Activated T-helper 1 cell treated with anti-CD3 and anti-CD28 coated beads, Interleukin-2, amount 50 U/mL, for 16 hours (primary cell): ENCODE measurements at places on chromosomes 12 and 14.

- no peak for DNase-seq
Observed at GRCh38 chr14:31118892-31119291, 88.7 kb downstream of the HECTD1 start.

DNA sequence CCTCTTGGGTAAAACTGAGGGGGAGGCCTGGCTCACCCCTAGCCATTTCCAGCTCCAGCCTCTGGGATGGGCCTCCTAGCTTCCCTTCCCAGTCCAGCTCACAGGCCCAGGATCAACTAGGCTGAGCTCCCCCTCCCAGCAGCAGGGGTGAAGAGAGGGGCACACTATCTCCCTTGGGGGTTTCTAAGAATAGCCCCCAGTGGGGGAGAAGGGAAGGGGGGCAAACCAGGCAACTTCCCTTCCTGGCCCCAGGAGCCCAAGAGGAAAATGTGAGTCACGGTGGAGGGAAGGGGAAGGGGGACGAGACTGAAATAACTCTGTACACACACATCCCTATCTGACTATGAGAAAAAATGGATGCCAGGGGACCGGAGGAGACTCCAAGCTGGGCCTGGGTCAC, 9.0 kb downstream of the ADCY6 start:
- no peak for DNase-seq

GRCh38 chr14:66624336-66624937, 116.5 kb downstream of the GPHN start:
- DNase-seq: no peak

DNA sequence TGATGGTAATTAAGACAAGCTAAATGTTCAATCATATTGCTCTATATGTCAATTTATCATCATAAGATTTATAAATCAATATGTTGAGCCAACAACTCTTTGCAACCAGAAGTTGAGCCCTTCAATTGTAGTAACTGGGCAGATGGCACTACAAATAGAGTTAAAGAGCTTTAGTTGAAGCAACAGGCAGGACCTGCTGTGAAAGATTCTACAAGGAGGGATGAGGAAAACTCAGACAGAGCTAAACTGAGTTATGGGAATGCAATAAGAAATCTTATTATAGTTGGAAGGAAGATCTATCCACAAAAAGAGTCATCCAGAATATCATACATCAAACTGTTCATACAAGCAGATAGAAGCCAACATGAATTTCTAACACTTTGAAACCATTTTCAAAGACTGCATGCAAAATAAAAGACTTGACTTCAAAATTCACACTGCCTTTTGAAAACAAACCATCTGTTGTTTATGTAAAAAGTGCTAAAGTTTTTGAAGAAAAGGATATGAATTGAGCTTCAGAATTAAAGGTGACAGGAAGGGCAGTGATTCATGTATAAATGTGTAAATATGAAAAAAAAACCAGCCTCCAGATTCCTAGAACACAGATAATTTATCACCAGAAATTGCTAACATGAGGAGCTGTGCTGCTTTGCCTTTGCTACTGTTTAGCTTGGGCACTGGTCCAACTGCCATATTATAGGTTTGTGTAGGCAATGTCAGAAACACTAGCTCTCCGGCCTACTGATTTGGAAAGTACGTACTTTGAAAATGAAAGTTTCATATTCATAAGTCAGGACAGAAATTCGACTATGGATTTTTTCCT, 133.2 kb downstream of the SLC35F4 start:
- DNase-seq: no peak

- DNase-seq: no peak
Observed at GRCh38 chr12:85979641-85980040, 105.5 kb downstream of the NTS start.

- DNase-seq: no peak
Observed at GRCh38 chr12:85089792-85090191, 53.6 kb downstream of the LRRIQ1 start.
